ENCODE measurements at places on chromosomes 11 and 22. TPM values are rescaled to one million over a fixed set of nuclear protein-coding genes. Genes with fewer than 3 reads are reported as not detected.

NCR3LG1 gene
- polyA plus RNA-seq, result 0.29 TPM

ABTB2 gene
- 0.30 TPM for polyA plus RNA-seq

PDE2A gene
- polyA plus RNA-seq, result 0.88 TPM

SEPTIN3 gene
- 0.06 TPM for polyA plus RNA-seq

CCDC73 gene
- not detected for polyA plus RNA-seq

ANO5 gene
- not detected for polyA plus RNA-seq

LRRN4CL gene
- not detected for polyA plus RNA-seq

USP2 gene
- 0.09 TPM for polyA plus RNA-seq

MYRF gene
- 0.19 TPM for polyA plus RNA-seq

LYVE1 gene
- not detected for polyA plus RNA-seq

RBMXL2 gene
- not detected for polyA plus RNA-seq

FAM111B gene
- polyA plus RNA-seq, result 3.6 TPM

CASP5 gene
- 0.09 TPM for polyA plus RNA-seq

OR5AR1 gene
- not detected for polyA plus RNA-seq

DMC1 gene
- not detected for polyA plus RNA-seq

PLEKHB1 gene
- polyA plus RNA-seq, result 5.7 TPM

PHLDB1 gene
- polyA plus RNA-seq, result 0.23 TPM

MAP4K2 gene
- 163 TPM for polyA plus RNA-seq

ARHGAP20 gene
- 0.54 TPM for polyA plus RNA-seq

LIMK2 gene
- 6.8 TPM for polyA plus RNA-seq

C11orf16 gene
- polyA plus RNA-seq, result not detected

TRPT1 gene
- polyA plus RNA-seq, result 112 TPM

TNNT3 gene
- polyA plus RNA-seq, result 2.5 TPM

LIF gene
- polyA plus RNA-seq, result not detected

GAS2L1 gene
- 0.36 TPM for polyA plus RNA-seq

MUC5AC gene
- polyA plus RNA-seq, result not detected

MICAL2 gene
- polyA plus RNA-seq, result 0.19 TPM

Data from B cell (primary cell).